Left renal cortex interstitium (tissue), 4 donors: ENCODE measurements at places on chromosomes 3 and 15.
A peak's percentile ranks its signal among the peaks of the same experiment; 100 is the strongest.

- no peak for DNase-seq
Observed at GRCh38 chr3:16052964-16053363, 121.5 kb upstream of the GALNT15 start.

- DNase-seq, result no peak
Observed at GRCh38 chr15:98966091-98966787, 41.4 kb downstream of the PGPEP1L start.

- no peak for DNase-seq
Observed at GRCh38 chr3:128878556-128879124, 780 bp upstream of the ACAD9 start.

DNA sequence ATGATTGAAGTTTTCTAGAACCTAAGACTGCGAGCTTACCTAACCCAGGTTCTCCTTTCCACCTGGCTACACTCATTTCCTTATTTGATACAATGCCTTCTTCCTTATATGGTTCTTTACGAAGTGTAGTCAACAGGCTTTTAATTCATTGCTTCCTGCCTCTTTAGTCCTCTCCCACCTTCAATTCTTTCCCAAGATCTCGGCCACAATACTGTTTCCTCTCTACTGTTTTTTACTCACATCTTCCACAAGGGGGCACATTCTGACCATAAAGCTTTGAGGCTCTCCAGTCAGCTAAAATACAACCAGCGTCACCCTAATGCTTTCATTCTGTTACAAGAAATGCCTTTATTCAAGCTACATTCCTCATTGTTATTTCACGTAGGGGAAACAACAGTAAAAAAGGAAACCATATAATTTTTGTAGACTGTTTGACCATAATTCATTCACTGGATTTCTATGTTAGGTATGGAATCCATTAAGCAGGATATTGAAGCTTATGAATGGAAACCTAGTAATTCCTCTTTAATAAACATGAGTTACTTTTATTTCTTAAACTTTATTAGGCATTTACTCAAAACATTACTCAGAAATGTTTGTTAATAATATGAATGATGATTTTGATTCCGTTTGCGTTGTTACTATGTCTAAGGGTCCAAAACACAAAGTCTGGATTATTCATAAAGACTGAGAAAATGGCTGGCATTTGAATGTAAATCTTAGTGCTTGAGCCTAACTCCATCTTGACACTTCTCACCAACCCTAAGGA is 29.5 kb upstream of the VEPH1 start:
- DNase-seq, result peak; percentile 61

- DNase-seq, result no peak
Observed at GRCh38 chr3:149628957-149629670, 28.7 kb downstream of the WWTR1 start.

- DNase-seq, result no peak
Observed at GRCh38 chr3:23041918-23042696, 161.0 kb upstream of the UBE2E2 start.

- no peak for DNase-seq
Observed at GRCh38 chr15:92000709-92001108, 147.2 kb downstream of the SLCO3A1 start.

- no peak for DNase-seq
Observed at GRCh38 chr15:58377193-58377592, 54.6 kb upstream of the LIPC start.

GRCh38 chr3:10357095-10357494 is 36.2 kb upstream of the SEC13 start:
- no peak for DNase-seq

DNA sequence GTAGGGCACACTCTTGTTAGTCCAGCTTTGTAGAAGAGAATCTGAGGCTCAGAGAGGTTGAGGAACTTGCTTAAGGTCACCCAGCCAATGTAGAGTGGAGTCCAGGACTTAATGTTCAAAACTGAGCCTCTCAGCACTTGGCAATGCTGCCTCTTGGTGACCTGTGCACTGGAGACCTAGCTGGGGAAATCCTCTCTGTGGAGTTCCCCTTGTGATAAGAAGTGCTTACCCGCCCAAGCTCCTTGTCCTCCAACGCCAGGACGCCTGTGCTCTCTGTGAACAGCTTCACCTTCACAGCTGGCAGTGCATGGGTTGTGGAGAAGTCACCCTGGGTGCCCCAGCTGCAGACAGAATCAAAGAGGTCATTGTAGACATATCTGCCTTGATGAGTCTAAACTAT is 219.1 kb upstream of the FEZF2 start:
- DNase-seq, result no peak

DNA sequence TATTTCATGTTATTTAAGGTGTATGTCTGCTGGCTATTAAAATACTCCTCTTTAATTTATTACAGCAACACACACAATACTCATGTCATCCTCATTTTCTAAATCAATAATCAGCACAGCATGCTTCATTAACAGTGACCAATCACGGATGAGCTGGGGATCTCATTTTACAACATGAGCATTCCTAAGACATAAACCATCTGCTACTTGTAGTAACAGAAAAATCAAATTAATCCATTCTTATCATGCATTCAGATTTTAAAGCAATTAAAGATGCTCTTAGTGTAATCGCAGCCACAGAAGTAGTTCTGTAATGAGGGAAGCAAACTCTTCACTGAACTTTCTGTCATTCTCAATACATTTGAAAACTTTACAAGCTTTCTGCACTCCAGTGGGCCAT is 191.1 kb downstream of the TBC1D5 start:
- no peak for DNase-seq

DNA sequence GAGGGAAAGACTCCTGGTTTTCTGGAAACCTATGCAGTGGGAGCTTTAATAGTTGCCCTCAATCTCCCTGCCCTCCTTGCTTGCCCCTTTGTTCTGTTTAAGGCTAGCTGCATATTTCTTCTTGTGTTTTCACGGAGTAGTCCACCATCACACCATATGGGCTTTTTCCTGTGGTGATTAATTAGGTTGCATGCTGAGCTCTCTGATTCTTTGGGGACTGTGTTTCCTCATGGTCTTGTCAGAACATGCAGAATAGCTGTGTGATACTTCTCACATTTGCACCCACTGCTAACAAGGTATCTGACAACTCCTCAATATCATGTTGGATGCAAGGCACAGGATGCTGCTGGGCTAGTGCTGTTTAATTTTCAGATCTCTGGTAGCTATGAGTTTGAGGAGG is 139.6 kb downstream of the PTPRG start:
- no peak for DNase-seq

- DNase-seq, result no peak
Observed at GRCh38 chr3:115040673-115041286, 106.3 kb downstream of the ZBTB20 start.

- DNase-seq, result no peak
Observed at GRCh38 chr3:47455806-47456452, 19.8 kb downstream of the SCAP start.
